Tongue (tissue), 3 donors: ENCODE measurements at places on chromosomes 7 and 10. TPM values are rescaled to one million over a fixed set of nuclear protein-coding genes. Genes with fewer than 3 reads are reported as not detected.

The SLC26A3 gene
- total RNA-seq: not detected

The NXPH1 gene
- not detected for total RNA-seq

The PLEKHS1 gene
- 1.4 TPM for total RNA-seq

The SLIT1 gene
- 0.72 TPM for total RNA-seq

The SLC35G1 gene
- total RNA-seq: 8.2 TPM

The ZNF282 gene
- total RNA-seq: 26.2 TPM

The GRM3 gene
- not detected for total RNA-seq

The FAM204A gene
- 47.3 TPM for total RNA-seq

The SEC61G gene
- total RNA-seq: 105 TPM

The FRMPD2 gene
- not detected for total RNA-seq

The CLCN1 gene
- 3.1 TPM for total RNA-seq
